Neural progenitor cell (in vitro differentiated cells): ENCODE measurements at places on chromosomes 5 and 9.

DNA sequence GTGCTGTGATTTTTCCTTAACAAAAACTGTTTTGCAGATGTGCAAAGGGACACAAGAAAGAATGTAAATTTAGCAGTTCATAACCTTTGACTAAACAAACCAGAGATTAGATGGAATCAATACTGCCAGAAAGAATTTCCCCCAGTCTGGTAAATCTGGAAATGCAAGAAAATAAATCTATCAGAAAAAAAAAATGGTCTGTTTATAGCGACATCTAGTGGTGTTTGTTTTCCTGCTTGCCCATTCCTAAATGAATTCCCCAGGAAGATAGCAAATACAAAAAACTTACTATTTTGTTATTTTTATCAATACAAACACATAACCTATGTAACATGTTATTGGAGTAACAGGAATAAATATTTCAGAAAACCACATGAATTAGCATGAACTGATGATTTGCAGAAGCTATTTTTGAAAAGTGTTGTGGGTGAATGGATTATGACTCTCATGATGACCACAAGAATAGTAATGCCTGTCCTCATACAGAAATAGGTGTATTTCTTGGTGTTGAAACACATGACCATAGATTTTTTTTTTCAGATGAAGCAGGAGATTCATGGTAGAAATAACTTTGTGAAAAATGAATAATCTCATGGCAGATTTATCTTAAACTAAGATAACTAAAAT lies 1703.8 kb downstream of the MAT2B start:
- DNase-seq: peak; percentile 37

DNA sequence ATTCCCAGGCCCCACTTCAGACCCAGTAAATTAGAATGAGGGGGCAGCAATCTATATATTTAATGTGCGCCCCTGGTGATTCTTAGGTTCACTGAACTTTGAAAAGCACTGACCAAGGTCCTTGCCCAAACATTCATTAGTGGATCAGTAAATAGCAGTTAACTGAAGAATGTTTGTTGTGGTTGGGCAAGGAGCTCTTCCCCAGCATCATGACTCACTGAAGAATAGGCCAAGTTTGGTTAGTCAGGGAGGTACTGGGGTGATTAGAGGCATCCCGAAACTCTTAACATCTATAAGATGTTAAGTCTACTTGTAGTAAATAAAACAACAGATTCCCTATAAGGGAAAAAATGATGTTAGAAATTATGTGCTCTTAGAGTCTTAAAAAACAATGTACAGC lies 833 bp upstream of the MROH2B start:
- DNase-seq: no peak

GRCh38 chr5:882253-883183 lies 10.1 kb downstream of the BRD9 start:
- DNase-seq: no peak

DNA sequence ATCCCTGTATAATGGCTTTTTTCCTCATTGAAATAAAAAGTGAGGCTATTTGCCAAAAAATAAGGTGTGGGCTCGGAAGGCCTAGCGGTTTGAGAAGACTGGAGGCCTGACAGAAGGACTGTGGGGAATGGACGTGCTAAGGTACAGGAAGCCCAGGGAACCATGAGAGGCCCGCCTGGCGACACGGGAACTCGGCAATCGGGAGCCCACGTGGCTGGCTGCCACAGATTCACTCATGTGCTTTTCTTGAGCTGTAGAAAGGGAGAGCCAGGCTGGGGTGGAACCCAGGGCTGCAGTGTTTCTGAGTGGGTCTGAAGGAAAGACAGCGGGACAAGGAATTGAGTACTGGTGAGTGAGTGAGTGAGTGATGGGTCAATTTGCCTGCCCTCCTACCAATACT lies 11.9 kb upstream of the DDX41 start:
- DNase-seq: no peak

GRCh38 chr9:114953959-114954358 lies 23.6 kb upstream of the TNFSF8 start:
- no peak for DNase-seq

GRCh38 chr5:14407051-14407450 lies 174.5 kb upstream of the OTULINL start:
- no peak for DNase-seq

DNA sequence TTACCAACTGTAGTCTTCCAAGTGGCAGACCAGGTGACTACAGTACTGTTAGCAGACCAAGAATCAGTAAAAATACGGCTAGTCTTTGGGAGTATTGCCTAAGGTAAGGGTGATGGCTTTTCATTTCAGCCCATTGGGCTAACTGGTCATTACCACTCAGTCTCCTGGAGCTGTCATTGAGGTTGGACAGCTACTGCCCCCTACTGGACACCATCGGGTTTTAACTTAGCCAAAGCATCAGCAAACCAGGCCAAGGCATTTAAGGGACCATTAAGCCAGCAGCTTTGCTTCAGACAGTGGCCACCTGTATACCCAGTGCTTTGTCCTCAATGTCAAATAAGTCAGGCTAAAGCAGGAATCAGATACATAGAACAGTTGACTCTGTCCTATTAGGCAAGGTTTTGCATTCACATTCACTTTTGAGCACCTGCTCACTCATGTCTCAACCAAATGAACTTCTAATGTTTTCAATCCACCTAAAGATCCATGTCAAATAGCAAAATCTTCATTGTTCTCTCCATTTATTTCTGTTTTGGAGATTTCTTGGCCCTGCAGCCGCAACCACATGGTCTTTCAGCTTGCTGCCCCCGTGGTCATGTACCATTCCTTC lies 117.2 kb downstream of the INVS start:
- DNase-seq: peak; percentile 71
